ENCODE measurements at places on chromosomes 11 and 22.

GRCh38 chr22:26756675-26757293, 99.4 kb downstream of the MIAT start:
- peak; percentile 77 for DNase-seq

GRCh38 chr11:75100314-75100713, 3.6 kb upstream of the OR2AT4 start:
- no peak for DNase-seq

GRCh38 chr11:108768370-108768769, 103.5 kb downstream of the DDX10 start:
- no peak for DNase-seq

DNA sequence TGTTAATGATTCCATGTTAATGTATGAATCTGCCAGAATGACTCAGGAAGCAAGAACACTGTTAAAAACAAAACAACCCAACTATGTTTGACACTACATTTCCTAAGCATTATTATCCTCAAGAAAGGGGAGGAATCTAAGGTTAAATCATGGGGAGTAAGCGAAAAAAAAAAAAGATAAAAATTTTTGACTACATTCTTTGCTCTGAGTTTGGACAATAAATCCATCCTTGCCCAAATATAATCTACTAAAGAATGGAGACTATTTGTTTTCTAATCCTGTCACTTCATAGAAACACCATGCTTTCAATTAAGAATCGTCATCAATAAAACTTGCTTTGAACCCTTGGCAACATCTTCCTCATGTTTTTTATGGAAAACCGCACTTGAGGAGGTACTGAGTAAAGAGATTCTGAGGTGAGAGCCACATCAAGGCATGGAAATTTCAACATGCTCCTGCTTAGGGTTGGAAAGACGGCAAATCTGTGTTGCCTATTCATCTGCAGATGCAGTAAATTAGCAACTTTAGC, 9.7 kb downstream of the MAML2 start:
- DNase-seq: no peak

- DNase-seq: no peak
Observed at GRCh38 chr11:8032576-8033304, 45.6 kb downstream of the EIF3F start.

DNA sequence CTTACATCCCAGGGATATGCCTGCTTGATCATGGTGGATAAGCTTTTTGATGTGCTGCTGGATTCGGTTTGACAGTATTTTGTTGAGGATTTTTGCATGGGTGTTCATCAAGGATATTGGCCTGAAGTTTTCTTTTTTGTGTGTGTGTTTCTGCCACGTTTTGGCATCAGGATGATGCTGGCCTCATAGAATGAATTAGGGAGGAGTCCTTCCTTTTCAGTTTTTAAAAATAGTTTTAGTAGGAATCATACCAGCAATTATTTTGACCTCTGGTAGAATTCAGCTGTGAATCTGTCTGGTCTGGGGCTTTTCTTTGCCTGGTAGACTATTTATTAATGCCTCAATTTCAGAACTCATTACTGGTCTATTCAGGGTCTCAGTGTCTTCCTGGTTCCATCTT, 362.4 kb downstream of the JRKL start:
- no peak for DNase-seq

DNA sequence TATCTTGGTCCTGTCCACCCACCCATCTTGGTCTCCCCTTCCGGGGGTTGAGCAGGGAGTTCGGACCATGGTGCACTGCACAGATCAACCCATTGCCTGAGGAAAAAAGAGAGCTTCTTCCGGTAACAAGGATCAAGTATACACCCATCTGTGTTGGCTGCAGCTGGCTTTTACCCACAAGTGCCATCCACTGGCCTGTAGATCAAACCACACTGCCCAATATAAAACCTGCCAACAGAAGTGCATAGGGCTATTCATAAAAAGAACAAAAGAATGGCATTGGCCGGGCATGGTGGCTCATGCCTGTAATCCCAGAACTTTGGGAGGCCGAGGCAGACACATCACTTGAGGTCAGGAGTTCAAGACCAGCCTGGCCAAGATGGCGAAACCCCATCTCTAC, 94.5 kb downstream of the ZC3H12C start:
- no peak for DNase-seq

DNA sequence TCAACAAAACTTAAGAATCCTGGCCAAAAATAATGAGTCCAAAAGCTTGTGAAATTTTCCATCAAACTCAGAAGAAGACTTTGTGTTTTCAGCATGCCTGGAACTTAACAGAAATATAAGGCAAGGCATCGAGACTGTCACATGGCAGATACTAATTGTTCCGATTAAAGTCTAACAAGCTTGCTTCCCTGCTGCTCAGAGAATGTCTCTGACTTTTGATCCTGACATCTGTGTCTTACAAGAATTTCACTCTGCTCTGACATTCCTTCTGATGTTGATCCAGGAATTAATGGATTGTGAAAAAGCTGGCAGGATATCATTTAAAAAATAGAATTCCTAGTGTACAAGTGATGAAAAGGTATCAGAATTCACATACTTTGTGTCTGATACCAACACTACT, 170.2 kb downstream of the DCDC1 start:
- no peak for DNase-seq

- DNase-seq: no peak
Observed at GRCh38 chr11:45444796-45445195, 158.7 kb upstream of the SYT13 start.

- no peak for DNase-seq
Observed at GRCh38 chr22:49570032-49570848, 257.4 kb downstream of the BRD1 start.

DNA sequence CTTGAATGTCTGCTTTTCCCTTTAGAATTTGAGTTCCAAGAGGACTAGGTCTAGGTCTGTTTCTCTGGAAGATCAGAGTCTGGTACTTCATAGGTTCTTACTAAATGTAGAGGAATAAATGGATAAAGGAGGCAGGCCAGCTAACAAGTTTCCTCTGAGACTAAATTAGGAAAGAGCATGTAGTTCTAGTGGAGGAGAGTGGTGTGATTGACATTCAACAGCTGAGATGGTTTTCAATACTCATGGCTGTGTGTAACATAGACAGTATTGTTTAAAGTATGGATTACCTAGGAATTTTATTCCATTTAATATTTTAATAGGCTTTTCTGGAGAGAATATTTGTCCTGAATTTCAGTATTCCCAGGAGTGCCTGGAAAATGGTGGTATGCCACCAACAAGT, 364.7 kb downstream of the METTL15 start:
- no peak for DNase-seq

DNA sequence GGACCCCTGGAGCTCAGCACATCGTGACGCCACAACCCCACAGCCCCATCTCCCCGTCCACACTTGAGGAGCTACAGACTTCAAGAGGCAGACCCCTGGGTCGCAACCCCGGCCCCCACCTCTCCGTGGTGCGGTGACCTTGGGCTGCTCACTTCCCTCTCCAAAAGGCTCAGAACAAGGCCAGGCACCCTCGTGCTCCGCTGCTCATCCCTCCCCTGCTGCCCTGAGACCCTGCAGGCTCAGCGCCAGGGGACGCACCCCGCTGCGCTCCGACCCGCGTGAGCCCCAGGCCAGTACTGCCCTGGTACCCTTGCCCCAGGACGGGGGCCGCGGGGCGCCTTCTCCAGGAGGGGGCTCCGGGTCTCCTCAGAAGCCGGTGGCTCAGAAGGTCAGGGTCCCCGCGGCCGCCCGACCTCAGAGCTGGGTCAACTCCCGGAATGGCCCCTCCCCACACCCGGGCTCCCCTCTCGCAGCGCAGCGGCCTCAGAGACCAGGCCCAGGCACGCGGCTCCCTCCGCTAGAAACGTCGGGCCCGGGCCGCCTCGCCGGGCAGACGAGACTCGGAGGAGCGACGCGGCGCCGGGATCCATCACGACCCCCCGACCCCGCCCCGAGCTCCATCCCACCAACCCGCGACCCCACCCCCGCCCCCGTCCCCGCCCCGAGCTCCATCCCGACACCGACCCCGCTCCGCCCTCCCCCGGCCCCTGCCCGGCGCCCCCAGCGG, 563 bp downstream of the GATD1 start:
- no peak for DNase-seq

- no peak for DNase-seq
Observed at GRCh38 chr11:62540804-62541701, 5.6 kb downstream of the AHNAK start.

GRCh38 chr11:12137938-12138731, 27.7 kb downstream of the MICAL2 start:
- no peak for DNase-seq

- no peak for DNase-seq
Observed at GRCh38 chr11:126636911-126637794, 281.7 kb downstream of the ST3GAL4 start.
